Activated CD4-positive, alpha-beta T cell treated with anti-CD3 and anti-CD28 coated beads, Interleukin-2, amount 50 U/mL, for 1 hour (primary cell): ENCODE measurements at places on chromosomes 5 and 9.

GRCh38 chr5:131221888-131222287 is 42.0 kb upstream of the CDC42SE2 start:
- no peak for DNase-seq

DNA sequence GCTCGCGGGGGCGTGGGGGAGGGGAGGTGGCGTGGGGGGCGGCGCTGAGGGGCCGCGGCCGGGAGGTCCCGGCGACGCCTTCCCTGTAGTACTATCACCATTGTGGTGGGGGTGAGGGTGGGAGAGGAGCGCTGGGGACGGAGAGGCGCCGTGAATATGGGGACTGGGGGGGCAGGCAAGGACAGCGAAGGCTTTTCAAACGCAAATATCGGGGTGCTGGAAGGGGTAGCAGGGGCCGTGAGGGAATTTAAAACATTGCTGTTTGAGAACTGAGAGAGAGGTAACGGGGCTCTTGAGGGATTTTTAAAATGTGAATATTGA is 427 bp downstream of the RBM27 start:
- DNase-seq = no peak

- no peak for DNase-seq
These were observed 234.1 kb downstream of the ADAMTS6 start for GRCh38 chr5:65247594-65247993.

- DNase-seq = peak; percentile 30
These were observed 104.6 kb upstream of the FAM174A start for GRCh38 chr5:100430268-100431195.

DNA sequence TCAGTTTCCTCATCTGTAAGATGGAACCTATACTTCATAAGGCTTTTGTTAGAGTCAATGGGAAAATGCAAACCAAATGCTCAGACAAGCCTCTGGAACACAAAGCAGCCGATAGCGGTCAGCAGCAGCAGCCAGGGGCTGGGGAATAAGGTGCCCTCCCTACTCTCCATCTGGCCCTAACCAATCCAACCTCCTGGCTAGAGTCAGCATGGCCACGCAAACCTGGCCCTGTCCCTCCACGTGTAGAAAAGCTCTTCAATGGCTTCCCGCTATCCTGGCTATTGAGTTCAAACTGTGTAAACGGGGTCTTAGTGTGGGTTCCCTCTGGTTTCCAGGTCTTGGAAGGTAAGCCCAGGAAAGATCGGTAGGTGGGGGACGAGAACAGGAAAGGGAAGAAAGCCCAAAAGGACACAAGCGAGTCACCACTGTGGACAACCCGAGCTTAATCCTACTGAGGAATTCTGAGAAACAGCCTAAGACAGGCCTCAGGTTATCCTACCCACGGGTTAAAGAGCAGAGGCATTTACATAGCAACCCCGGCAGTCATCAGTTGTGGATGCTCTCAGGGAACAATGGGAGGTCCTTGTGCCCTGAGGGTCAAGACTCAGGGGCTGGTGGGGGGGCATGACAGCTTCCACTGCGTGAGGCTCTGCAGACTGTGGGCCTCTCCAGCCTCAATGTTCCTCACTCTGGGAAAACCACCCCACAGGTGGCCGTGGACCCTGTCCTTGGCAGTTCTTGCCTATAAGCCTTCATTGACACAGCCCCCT is 30.9 kb downstream of the FABP6 start:
- DNase-seq = no peak

GRCh38 chr5:15008476-15008875 is 136.9 kb upstream of the ANKH start:
- DNase-seq = no peak

DNA sequence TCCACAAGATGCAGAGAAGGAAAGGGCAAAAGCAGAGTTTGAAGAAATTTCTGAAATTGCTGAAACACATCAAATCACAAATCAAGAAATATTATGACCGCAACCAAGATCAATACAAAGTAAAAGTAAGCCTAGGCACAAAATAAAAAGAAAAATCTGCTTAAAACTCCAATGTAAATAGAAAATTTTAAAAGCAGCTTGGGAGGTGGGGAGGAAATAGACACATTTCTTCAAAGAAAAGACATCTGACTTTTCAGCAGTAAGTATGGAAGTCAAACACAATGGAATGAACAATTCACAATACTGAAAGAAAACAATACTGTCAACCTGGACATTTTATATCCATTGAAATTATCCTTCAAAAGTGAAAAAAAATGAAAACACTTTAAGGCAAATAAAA is 55.1 kb downstream of the HTR4 start:
- no peak for DNase-seq

DNA sequence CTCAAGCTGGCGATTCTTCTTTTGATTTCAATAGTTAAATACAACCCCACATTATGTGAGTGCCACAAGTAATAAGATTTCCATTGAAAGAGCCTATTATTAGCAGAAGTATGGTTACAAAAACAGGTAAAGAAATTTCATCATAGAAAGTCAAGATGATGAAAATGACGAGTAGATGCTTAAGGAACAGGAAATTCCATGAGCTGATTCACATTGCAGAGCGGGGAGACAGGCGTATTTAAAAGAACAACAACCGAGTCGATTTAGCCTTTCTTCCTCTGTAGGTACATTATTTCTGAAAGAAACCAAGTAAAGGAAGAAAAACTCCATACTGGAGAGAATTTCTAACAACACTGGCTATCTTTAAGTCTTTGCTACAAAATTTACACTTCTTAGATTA is 310.4 kb downstream of the SLF1 start:
- no peak for DNase-seq

DNA sequence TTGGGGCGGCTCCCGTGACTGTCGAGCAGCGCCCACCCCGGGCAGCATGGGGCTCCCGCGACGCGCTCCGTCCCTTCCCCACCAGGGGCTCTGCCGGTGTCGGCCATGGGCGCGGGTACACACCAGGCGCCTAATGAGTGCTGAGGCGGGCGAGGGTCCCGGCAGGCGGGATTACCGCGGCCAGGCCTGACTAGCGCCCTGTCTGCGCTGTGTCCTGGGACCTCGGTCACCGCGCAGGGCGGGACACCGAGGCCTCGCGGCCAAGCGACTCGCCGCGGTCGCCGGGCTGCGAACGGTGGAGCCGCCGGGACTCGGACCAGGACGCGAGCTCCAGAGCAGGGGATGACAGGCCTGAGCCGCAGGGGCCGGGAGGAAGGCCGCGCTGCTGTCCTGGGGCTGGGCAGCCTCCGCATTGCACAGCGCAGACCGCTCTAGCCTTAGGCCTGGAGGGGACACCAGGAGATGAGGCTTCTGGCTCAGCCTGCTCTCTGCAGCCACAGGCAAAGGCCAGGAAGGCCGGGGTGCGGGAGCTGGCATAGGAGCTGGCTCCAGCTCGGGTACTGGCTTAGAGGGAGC is 14.1 kb downstream of the LCN10 start:
- no peak for DNase-seq

DNA sequence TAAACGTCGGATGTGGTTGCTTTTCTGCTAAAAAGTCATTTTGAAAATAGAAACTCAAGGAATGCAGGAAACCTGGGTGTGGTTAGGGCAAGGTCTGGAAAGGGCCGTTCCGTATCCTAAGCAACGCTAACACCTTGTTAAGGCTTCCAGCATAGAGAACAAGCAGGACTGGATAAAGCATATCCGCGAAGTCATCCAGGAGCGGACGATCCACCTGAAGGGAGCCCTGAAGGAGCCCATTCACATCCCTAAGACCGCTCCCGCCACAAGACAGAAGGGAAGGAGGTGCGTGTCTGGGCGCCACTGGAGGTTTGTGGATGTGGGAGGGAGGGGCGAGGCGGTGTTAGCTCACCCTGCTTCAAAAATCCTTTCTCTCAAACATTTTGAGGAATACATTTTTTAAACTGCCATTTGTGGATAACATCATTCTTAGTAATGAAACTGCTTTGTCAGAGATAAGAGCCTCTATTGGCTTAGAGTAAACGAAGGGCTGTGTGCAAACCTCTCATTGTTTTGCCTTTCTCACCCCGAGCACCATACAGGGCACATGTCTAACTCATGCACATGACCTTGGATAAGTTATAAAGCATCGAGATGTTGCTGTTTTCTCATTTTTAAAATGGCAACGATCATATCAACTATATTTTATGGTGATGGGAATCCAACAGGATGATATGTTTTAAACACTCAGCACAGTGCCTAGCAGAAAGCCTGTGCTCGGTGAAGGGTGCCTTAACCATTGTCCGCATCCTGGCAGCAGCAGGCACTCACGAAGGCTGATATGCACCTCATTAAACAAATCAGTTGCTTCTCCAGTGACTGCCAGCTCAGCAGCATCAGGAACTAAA is 175.7 kb upstream of the OTULINL start:
- no peak for DNase-seq

DNA sequence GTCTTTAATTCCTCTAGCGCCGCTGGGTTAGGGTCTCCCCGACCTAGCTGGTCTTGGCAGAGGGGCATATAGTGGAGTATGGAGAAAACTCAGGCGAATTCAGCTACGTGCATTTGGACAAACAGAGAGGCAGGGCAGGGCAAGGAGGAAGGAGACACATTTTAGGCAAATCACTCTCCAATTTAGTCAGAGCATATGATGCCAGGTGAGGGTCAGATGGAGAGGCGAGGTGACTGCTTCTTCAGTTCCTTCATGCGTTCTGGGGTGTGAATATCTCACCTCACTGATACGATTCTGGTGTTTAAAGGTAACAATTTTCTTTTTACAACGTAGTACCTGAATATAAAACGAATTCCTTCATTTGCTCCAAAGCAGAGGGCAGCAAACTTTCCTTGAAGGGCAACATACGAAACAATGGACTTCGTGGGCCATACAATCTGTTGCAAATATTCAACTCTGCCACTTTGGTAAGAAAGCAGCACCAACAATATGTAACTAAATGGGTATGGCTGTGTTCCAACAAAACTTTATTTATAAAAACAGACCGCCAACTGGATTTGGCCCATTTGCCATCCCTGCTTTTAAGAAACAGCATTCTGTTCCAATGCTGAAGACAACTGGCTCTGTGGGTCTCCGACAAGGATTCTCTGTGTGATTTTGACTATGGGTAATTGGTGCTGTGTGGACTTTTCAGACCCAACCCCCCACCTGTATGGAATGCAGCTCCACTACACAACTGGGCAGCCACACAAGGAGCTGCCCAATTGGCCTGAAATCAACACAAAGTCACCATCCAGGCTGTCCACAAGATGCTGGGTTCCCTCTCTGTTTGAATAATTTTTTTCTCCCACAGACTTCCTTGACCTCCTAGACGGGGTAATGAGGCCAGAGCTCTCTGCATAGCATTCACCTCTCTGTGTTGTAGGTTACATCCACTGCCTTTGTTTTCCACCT is 53.8 kb downstream of the RAPGEF1 start:
- no peak for DNase-seq

- DNase-seq = no peak
These were observed 140.6 kb upstream of the PUM3 start for GRCh38 chr9:2984491-2984890.

GRCh38 chr9:29211580-29212396 is 1638.5 kb upstream of the C9orf72 start:
- DNase-seq = peak; percentile 10

DNA sequence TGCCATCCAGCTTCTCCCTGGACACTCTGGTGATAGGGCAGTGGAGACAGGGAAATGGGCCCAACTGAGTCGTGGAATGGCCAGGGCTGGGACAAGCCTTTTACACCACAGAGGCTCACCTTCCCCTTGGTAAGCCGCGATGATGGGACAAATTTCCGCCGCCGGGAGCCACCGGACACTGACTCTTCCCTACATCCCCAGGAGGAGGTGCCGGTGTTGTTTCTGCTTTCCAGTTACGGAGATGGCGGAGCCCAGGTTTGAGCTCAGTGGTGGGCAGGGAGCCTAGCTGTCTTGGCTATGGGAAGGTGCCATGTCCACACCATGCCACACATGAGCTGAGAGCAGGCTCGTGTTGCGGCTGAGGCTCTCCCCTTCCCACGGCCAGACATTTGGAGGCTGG is 19.9 kb upstream of the WNK2 start:
- DNase-seq = no peak

DNA sequence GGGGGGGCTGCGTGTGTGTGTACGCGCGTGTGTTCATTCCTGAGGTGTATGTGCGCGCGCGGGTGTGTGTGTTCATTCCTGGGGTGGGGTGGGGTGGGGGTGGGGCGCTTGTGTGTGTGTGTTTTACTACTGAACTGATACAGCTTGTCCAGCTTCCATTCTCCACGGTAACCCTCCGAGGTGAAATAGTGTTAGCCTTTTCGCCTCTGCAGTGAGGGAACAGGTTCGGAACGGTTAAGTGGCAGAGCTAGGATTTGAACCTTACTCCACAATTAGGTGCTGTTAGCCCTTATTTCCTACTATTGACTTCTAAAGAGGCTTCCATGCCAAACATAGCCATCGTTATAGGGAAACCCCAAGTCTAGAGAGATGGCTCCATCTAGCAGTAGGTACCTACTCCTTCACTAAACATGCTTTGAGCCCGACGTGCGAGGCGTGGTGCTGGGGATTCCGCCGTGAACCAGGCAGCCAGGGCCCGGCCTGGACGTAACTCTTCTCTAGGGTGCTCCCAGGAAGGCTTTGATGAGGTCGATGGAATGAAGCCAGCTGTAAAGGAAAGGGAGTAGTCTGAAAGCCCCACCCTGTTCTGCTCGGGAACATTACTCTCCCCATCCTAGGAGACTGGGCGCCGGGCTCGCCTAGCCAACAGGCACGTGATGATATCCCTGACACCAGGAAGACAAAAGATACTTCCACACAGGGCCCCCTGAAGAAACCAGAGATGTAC is 782 bp upstream of the SKP1 start:
- DNase-seq = no peak

DNA sequence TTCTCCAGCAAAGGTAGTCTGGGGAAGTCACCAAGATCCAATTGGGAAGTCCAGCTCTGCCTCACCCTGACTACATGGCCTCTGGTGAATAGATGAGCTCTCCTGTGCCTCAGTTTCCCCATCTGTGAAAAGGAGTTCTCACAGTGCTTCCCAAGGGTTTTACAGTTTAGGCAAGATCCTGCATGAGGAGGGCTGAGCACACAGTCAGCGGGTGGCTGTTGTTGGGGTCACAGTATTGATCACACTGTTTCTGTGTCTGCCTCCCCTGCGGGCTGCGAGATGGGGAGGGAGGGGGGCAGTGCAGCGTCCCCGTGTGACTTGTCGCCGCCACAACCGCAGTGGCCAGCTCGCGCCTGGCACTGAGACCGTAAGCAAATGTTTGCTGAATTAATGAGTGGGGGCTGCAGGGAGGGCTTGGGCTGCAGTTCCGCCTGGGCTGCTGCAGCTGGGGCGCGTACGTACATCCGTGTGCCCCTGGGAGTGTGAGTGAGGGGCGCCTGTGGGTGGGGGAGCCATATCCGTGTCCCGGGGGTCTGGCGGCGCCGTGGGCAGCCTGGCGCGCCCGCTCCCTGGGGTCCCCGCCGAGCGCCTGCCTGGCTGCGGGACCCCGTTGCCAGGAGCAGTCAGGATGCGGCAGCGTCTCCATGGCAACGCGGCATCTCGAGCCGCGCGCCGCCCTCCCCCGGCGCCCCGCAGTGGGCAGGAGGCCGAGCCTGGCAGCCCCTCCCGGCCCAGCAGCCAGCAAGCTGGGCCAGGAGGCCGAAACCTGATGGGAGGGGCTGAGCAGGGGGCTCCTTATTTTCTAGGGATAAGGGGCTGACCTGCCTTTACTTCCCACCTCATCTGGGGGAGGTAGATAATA is 31.4 kb upstream of the PSD2 start:
- DNase-seq = no peak

GRCh38 chr9:5499889-5500398 is 10.4 kb upstream of the PDCD1LG2 start:
- DNase-seq = no peak
